ENCODE measurements at places on chromosomes 2 and 18.
A peak's percentile ranks its signal among the peaks of the same experiment; 100 is the strongest.

GRCh38 chr2:60634438-60634837 is 81.0 kb upstream of the BCL11A start:
- DNase-seq = no peak

DNA sequence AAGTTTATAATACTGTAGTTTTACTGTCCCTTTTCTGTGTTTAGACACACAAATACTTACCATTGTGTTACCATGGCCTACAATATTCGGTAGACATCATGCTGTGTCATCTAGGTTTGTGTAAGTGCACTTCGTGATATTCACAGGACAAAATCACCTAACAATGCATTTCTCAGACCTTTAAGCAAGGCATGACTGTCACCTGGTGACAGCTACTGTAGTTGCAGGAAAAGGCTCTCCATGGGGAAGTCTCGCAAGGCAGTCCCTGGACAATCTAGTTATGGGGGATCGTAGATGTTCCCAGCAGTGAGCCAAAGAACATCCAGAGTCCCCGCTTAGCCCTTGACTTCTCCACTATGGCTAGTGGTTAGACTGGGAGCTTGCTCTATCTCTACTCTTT is 73.1 kb downstream of the EIF2AK3 start:
- no peak for DNase-seq

- no peak for DNase-seq
Observed at GRCh38 chr18:4293337-4293736, 161.8 kb downstream of the DLGAP1 start.

DNA sequence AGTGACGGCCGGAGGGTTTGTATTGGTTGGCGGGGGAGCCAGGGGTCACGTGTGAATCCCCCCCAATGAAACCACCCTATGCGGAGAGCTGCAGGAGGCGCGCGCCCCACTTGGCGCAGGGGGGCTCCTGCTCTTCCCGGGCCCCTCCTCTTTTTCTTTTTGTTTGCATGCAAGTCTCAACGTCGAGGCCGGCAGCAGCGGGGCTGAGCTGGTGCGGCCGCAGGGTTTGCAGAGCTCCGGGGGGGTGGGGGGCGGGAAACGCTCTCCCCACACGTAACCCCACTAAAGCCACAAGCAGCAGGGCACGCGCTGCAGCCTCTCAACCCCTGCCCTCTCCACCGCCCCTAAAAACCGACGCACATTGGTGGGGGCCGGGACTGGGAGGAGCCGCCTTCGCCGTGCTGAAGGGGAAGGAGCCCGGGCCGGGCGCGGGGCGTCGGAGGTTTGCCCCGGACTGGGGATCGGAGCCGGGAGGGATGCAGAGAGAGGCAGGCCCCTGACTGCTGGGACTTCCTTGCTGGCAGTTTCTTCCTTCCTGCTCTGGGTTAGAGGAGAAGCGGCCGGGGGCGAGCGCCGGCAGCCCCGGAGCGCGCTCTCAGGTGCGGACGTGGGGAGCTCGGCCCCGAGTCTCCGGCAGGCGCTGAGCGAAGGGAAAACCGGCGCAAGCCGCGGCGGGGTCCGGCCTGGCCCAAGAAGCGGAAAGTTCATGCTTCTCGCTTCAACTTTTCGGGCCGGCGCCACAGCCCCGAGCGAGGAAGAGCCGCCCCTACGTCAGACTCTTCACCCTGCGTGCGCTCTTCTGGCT is 864 bp downstream of the LBH start:
- DNase-seq = peak; percentile 80

DNA sequence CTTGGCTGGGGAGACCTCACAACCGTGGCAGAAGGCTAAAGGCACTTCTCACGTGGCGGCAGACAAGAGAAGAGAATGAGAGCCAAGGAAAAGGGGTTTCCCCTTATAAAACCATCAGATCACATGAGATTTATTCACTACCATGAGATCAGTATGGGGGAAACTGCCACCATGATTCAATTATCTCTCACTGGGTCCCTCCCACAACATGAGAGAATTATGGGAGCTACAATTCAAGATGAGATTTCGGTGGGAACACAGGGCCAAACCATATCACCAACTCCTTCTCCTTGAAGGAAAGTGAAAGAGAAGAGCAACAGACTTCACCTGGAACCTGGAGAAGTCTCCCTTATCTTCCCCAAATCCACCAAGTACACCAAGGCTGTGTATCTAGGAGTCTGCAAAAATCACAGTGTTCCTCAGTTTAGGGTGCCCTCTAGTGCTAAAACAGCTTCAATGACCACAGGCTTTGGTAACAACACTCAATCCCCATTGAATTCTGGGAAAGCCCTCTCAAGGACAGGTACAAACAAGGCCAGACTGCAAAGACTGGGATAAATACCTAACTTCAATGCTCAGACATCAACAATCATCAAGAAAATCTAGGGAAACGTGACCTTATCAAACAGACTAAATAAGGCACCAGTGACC is 148.8 kb upstream of the SRD5A2 start:
- no peak for DNase-seq

DNA sequence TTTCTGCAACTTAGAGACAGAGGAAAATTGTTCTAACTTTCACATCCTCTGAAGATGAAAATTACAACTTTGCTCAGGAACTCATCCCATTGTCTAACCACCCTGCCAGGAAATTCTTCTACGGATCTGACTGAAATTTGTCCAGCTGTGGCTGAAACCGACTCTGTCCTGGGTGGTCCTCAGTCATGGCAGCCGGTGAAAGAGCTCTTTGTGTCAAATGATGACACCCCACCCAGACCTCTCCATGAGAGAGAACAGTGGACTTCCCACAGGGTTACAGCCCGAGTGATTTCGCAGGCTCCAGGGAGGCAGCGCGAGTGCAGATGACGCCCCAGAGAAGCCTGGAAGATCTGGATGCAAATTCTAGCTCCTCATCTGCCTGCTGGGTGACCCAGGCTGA is 65.1 kb upstream of the TRIB2 start:
- no peak for DNase-seq

DNA sequence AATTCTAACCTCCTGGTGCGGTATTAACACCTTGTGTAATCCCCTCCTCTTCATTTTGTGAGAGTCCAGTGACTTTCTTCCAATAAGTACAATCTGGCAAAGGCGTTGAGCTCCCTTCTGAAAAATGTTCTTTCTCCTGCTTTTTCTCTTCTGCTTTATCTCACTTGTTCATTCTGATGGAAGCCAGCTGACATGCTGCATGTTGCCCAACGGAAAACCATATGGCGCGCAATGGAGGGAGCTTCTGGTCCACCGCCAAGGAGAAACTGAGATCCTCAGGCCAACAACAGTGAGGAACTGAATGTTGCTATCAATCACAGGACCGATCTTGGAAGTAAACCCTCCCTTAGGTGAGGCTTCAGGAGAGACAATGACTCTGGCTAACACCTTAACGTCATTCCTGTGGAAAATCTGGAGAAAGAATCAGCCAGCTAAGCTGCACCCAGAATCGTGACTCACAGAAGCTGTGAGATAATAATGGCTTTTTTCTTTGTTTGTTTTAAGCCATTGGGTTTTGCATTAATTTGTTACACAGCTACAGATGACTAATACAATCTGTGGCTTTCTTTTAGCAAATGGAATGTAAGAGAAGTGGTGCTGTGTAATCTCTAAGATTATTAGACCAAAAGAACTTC is 1323.9 kb upstream of the DDX18 start:
- DNase-seq = no peak

GRCh38 chr2:210128961-210129360 is 42.2 kb downstream of the KANSL1L start:
- no peak for DNase-seq

DNA sequence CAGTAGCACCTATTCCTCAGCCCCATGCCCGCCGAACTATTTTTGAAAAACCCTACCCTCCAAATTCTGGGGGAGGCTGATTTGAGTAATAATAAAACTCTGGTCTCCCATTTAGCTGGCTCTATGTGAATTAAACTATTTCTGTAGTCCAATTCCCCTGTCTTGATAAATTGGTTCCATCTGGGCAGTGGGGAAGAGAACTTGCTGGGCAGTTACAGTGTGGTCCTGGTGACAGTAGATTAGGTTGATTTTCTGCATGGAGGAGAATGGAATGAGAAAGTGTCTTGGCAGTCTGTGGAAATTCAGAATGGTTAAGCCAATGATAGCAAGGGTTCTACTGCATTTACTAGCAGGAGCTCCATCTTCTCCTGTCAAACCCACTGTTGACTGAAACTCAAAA is 95.0 kb downstream of the SPP2 start:
- no peak for DNase-seq

- no peak for DNase-seq
Observed at GRCh38 chr2:241540401-241540770, 18.2 kb upstream of the BOK start.

DNA sequence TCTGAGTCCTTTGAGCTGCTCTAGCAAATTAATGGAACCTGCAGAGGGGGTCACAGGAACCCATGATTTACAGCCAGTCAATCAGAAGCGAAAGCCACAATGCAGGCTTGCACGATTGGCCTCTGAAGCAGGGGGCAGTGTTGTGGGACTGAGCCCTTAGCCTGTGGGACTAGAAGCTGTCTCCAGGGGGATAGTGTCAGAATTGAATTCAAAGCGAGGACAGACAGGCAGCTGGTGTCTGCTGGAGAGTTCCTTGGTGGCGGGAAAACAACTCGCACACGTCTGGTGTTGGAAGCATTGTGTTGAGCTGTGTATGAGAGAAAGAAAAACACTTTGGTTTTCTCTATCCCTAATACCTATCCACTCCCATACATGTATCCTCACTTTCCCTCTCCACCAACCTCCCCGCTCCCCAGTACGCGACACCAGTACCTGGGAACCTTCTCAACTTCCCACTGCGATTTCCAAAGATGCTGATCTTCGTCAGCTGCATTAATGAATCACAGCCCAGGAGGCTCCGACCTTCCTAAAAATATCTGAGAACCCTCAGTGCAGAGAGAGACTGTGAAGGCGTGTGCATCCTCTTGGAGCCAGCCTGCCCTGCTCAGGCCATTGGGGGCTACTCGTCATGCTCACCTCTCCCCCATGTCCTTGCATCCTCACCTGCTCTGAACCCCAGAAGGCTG is 88.2 kb downstream of the HS1BP3 start:
- no peak for DNase-seq

DNA sequence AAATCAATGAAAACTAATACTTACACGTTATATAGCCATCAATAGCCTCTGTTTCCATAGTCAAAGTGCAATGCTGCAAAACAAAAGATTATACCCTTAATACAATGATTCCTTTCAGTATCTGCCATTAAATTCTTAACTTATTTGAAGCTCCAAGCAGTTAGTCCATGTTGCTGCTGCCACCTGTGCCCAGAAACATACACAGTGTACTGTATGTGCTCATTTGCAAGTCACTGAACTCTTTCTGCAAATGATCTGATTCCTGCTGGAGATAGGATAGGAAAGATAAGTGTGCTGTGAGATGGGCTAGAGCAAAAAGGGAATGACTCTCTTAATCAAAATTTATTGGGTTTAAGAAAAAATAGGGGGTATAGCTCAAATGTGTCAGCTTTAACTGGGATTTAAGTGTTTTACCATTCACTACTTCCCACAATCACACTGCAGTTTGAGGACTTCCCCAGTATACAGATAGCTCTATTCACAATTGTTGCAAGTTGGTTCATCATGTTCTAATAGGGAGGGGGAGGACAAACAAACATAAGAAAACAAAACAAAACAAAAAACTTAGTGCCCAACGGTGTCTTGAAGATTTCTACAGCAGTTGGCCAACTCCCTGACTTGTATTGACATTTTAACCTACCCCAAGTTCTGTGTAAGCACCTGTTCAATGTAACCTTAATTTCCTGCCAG is 2.7 kb downstream of the IKZF2 start:
- DNase-seq = no peak

DNA sequence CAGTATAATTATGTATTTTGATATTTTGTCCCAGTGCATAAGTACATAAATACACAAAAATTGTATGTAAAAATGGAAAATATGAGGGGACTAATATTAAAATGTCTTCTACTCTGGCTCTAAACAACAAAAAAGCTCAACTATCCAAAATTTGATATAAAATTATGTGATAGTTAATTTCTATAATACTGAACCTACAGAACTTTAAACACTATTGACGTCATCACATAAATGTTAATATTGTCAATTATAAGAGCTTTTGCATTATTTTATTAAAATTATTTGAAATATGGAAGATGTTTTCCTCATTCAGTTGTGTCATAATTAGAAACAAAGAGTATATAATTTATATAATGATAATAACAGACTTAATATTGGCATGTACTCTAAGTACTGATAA is 1139.7 kb upstream of the TMEFF2 start:
- DNase-seq = no peak

DNA sequence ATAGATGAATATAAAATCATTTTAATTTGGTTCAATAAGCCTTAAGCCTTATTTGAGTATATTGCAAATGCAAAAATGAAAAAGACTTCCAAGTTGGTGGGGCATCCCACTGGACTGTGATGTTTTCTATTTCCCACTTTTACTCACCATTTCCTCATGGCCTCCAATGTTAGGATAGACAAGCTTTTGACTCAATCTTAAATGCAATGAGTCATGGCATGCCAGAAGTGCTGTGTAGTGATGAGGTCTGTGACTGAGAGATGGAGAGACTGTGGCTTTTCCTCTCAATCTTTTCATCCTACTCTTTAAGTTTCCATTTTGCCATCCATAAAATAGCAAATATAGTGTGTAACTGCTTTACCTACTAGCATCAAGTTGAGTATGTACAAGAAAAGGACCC is 1401.2 kb upstream of the CELF4 start:
- DNase-seq = no peak

DNA sequence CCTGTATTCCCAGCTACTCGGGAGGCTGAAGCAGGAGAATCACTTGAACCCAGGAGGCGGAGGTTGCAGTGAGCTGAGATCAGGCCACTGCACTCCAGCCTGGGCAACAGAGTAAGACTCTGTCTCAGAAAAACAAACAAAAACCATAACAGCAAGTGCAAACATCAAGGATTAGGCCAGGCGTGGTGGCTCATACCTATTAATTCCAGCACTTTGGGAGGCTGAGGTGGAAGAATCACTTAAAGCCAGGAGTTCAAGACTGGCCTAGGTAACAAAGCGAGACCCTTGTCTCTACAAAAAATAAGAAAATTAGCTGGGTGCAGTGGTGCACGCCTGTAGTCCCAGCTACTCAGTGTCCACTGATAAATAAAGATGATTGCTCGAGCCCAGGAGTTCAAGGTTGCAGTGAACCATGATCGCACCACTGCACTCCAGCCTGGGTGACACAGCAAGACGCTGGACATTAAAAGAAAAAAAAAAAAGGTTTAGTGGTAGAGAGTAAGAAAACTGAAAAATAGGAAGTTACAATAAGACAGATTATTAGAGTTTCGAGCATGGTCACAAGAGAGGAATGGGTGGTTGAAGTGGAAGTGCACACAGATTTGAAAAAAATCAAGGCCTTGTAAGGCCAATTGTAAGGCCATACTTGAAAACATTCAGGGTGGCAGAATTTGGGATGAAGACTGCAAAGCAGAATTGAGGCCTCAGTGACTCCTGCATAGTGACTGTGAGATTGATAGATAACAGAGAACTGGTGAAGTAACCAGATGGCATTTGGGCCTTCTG is 6.4 kb upstream of the KCMF1 start:
- no peak for DNase-seq

DNA sequence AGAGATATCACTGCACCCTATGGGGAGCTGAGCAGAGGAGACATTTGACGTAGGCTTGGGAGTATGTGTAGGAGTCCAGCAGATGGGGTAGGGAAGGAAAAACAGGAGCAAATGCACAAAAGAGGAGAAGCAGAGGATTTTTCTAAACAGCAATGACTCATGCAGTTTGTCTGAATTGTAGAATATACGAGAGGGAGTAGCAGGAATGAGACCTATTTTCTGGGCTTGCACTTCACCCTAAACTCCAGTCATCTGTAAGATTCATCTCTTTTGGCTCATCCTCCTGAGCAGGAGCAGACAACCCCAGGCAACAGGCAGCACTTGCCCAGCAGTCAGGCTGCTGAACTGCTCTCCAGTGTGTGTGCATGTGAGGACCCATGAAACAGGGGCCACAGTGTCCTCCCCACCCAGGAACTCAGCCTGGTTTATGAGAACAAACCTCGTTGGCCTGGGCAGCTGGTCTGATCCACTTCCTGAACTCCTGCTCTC is 100.2 kb upstream of the CDC42EP3 start:
- DNase-seq = no peak
